ENCODE measurements at places on chromosomes 16 and 17.

DNA sequence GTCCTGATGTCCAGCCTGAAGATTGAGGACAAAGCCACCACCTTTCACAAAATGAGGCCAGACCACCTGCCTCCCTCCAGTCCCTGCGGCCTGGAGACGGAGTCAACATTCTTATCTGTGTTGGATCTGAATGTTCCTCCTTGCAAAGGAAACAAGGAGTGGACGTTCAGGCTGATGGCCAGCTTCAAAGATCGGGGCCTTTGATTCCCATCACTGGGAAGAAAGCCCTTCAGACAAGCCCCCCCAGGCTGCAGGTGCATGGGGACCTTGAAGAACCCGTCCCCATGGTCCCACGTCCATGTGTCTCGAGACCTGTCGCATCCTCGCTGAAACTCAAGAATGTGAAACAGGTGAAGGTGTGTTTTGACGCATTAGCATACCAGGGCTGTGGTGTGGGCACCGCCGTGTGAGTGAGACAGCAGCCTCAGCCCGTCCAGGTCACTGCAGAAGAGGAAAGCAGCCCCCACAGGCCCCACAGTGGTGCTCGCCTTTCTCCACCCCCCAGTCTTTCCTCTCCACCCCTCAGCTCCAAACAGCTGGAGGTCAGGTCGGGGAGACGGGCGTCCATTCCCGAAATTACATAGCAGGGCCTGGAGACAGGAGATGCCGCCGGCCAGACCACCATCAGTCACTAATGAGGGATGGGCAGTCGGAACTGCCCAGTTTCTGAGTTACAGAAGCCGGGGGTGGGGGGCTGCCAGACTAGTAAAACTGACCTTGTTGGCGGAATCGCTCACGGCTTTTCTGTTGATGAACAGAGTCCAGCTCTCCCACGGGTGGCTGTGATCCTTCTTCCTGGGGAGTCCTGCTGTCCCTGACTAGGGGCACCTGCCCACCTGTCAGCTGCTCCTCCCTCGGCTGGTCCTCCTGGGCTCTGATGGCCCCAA, 877 bp upstream of the CSNK1D start:
- DNase-seq, result no peak

GRCh38 chr16:1298406-1298805, 11.0 kb upstream of the UBE2I start:
- DNase-seq, result no peak

- DNase-seq, result no peak
These were observed 129.6 kb upstream of the TNRC6C start for GRCh38 chr17:77828749-77829539.

- no peak for DNase-seq
These were observed 387.6 kb upstream of the MAF start for GRCh38 chr16:79988089-79988488.

DNA sequence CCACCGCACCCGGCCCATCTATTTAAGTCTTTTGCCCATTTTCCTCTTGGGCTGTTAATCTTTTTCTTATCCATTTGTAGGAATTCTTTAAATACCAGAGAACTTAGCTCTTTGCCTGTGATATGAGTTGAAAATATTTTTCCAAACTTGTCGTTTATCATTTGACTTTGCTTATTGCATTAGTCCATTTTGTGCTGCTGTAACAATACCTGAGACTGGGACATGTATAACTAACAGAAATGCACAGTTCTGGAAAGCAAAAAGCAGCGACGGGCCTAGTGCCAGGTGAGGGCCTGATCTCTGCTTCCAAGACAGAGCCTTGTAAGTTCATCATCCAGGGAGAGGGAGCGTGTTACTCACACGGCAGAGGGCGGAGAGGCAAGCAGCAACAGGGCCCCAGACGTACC, 25.6 kb upstream of the BHLHA9 start:
- no peak for DNase-seq

DNA sequence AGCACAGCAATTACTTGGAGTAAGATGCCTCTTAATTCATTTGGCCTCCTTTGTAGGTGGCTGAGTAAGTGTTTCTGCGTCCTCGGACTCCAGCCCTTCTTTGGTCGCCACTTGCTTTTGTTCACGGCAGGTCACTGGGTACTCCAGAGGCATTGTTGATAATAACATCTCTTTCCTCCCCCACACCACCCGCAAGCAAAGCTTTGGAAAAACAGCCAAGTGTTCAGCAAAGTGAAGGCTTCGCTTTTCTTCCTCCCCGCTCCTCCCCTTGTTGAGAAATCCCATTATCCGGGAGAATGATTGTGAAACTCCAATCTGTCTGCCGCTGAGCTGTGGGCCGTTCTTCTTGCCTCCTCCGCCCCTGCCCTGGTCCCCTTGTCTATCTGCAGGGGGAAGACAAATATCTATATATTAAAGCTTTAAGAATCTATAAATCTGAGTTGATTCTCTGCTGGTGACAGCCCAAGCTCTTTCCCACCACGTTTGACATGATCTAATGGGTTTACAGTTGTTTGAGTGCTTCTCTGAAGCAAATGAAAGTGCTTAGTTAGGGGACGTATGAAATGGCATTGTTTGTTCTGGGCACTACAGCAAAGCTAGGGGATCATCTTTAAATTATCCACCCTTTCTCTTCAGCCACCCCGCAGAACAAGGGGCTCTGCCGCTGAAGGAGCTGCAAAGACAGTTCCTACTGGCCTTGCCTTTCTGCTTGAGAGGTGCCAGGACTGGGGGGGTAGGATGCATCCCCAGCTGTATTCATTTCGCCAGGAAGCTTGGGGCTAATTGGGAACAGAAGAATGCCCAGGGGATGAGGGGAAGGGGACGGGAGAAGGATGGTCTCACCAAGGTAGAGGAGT, 167.1 kb downstream of the CCDC182 start:
- no peak for DNase-seq

GRCh38 chr17:59702304-59702703, 4.9 kb downstream of the PTRH2 start:
- no peak for DNase-seq

- no peak for DNase-seq
These were observed 30.3 kb upstream of the CDH15 start for GRCh38 chr16:89140981-89141883.

All from GM12864 (cell line).